ENCODE measurements at places on chromosomes 11 and 22.

- DNase-seq, result no peak
These were observed 36.1 kb downstream of the RPUSD4 start for GRCh38 chr11:126175393-126175792.

DNA sequence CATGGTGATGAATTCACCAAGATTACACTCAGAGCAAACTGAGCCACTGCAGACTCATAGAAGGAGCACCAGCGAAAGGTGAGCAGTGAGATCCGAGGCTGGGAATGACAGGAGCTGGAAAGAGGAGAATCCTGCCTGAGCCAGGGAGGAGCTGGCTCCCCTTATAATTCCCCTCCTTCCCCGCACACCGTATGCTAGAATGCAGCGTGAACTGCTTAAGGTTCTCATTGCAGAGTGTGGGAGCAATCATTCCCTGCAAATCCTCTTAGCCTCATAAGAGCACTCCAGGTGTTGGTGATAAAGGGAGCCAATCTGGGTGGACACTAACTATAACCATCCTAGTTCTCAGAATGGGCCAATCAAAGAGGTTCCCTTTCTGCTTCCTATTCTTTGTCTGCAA lies 127.6 kb upstream of the TEAD1 start:
- no peak for DNase-seq

DNA sequence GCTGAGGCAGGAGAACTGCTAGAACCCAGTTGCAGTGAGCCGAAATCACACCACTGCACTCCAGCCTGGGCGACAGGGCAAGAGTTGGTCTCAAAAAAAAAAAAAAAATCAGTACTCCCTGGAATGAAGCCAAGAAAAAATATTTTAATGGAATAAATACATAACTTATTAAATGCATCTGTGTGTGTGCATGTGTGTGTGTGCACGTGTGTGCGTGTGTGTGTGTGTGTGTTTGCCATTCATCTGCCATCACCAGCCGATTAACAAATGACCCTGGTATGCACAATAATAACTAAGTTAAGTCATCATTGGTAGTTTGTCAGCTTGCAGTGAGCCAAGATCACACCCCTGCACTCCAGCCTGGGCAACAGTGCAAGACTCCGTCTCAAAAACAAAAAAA lies 35.0 kb upstream of the SCGB1A1 start:
- no peak for DNase-seq

- DNase-seq, result peak; percentile 63
These were observed 7.6 kb upstream of the LMO2 start for GRCh38 chr11:33899400-33900037.

DNA sequence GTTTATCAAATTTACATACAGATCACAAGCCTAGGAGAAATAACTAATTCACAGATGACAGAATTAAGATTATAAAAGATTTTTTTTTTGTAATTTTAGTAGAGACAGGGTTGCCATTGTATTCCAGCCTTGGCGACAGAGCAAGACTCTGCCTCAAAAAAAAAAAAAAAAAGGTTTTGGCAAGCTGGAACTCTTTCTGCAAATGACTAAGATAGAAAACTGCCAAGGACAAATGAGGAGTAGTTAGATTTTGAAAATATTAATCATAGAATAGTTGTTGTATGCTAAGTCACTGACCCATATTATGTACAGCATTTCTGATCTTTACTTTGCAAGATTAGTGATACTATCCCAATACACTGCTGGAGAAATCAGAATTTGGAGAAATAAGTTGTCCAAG lies 99.2 kb downstream of the C11orf65 start:
- no peak for DNase-seq

GRCh38 chr11:37519781-37520180 lies 921.7 kb upstream of the RAG2 start:
- no peak for DNase-seq

DNA sequence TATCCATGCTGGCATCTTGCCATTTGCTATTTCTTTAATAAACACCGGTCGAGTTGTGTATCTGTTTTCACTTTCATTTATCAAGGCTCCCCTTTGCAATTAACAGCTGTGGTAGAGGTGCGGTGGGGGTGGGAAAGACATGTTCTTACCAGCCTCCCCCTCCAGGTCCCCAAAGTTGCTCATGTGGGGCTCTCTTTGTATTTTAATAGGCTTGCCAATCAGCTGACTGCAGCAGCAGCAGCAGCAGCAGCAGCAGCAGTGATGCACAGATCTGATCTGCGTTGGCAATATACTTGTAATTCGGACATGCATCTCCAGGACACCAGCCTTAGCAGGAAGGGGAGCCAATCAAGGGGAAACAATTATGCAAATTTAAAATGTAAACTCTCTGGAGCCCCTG lies 40.3 kb upstream of the E2F8 start:
- DNase-seq, result no peak

GRCh38 chr11:5042091-5042490 lies 4.2 kb upstream of the OR52J3 start:
- no peak for DNase-seq

DNA sequence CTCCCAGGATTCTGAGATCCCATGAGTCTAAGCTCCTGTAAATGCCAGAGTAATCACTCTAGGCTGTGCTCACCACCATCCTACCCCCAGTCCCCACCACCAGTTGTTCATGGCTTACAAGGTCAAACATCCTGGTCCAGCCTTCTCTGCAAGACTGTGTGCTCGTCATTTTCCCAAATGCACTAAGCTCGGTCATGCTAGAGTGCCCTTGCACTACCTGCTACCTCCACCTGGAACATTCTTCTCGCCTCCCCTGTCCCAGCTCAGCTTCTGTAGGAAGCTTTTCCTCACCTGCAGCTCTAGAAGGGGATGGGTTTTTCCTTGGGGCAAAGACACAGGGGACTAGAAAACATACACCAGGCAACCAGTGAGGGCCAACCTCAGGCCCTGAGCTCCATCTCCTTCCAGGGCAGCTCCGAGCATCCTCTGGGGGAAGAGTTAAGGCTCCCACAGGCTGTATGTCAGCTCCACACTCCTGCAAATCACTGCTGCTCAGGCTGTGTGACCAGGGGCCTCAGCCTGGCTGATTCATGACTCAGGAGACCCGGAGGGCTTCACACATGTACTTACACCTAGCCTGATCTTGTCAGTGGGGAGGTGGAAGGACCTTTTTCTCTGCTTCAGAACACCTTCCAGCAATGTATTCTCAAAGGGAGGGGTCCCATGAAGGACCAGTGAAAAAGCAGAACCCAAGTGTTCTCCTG lies 37.2 kb upstream of the CSNK2A3 start:
- no peak for DNase-seq

DNA sequence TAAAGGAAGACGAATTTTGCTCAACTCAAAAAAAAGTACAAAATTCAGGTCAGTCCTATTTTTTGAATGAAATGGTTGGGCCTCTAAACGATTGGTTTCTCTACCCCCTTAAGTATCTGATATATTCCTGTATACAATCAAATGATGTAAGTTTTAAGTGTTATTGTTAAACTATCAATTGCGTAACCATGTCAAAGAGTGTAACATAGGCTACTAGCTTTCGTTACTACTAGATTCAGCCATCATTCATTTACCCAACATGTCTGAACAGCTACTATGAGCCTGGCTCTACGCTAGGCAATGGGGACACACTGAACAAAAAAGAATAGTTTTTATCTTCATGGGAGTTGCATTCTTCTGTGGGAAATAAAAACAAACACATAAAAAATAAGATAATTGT lies 3.3 kb downstream of the RAB6A start:
- DNase-seq, result no peak

DNA sequence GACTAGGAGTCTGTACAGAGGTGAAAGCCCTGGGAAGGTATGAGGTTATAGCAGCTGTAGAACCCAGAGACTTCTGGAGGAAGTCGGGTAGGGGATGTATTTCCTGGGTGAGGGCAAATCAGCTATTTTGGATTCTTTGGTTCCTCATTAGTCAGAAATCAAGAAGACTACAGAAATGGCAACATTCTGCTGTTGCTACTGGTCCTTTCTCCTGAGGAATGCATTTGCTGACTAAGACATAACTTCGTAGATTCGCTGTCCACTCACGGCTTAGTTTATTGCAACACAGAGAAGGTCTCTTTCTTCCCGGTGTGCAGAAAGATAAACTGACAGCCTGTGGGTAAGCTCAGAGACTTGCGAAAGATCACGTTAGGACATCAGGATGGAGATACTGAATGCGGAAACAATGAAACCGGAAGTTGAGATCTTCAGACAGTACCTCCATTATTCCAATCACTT lies 25.3 kb upstream of the SESN3 start:
- DNase-seq, result no peak

GRCh38 chr11:34274712-34275398 lies 83.0 kb downstream of the ABTB2 start:
- DNase-seq, result no peak

- peak; percentile 19 for DNase-seq
These were observed 5.3 kb downstream of the NEAT1 start for GRCh38 chr11:65427691-65428577.

- no peak for DNase-seq
These were observed 45.5 kb downstream of the APIP start for GRCh38 chr11:34870548-34871196.

DNA sequence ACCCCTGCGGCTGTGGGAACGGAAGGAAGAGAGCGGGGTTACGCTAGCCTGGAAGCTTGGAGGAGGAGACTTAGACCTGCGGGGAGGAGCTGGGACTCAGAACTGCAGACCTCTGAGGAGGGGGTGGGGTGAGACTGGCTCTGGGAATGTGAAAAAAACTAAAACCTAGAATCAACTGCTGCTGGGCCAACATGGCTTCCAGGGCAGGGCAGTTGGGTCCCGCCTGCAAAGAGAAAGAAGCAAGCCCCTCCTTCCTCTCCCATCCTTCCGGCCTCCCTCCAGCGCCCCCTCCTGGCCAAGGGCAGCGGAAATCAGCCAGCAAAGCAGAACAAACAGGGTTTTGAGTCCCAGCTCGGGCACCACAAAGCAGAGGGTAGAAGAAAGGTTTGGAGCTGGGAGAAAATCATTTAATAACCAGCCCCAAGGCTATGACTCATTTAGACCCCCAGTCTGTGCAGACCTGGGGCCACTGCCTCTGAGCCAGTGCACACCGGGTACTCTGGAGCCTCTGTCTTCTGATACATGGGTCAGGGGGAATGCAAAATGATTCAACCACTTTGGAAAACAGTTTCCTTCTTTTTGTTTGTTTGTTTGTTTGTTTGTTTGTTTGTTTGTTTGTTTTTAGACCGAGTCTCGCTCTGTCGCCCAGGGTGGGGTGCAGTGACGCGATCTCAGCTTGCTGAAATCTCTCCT lies 7.3 kb upstream of the NCF4 start:
- no peak for DNase-seq

- DNase-seq, result no peak
These were observed 14.8 kb downstream of the FLI1 start for GRCh38 chr11:128708660-128709059.

- DNase-seq, result no peak
These were observed 133.4 kb downstream of the CCDC34 start for GRCh38 chr11:27229511-27230191.

DNA sequence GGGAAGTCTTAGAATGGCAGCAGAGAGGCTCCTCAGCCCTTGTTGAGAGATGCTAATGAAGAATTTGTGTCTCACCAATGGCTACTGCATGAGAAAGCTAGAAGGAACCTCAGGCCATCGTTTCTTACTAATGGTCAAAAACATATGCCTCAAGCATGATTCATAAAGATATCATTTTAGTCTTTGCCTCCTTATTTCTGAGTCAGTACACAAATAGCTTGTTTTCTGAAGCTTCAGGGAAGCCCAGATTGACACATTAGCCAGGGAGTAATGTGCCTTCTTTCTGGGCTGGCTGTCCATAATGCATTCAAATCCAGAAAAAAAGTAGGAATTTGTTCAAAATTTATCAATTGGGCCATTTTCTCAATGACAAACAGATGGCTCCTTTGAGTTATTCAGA lies 169.4 kb upstream of the ZBED5 start:
- DNase-seq, result no peak

- no peak for DNase-seq
These were observed 112.5 kb upstream of the CD82 start for GRCh38 chr11:44452827-44453572.

Data from DMS79 treated with DMSO at 0.1 percent for 48 hours (cell line).